ENCODE measurements at places on chromosomes 3 and 15.
A peak's percentile ranks its signal among the peaks of the same experiment; 100 is the strongest.

- peak; percentile 39 for DNase-seq
These were observed 8.5 kb downstream of the LIPC start for GRCh38 chr15:58440158-58440910.

DNA sequence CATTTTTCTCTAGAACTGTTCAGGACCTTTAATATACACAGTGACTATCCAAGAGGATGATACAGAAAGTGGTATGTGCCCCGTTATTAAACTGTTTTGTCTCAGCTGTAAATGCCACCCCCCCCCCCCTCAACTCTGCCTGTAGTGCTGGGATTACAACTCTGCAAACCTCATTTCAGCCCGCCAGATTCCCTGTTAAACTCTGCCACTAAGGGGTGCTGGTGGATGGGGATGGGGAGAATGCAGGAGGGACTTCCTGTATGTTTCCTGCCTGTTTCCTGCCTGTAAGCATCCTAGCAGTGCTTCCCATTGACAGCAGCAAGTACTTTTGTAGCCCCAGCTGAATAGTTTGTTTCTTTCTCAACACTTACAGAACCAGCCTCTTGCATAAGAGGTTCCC, 301.7 kb upstream of the RORA start:
- no peak for DNase-seq

GRCh38 chr3:144109944-144110343, 138.3 kb downstream of the DIPK2A start:
- no peak for DNase-seq

GRCh38 chr3:170899455-170899854, 9.0 kb downstream of the EIF5A2 start:
- no peak for DNase-seq

GRCh38 chr3:20890111-20890519, 704.1 kb upstream of the SGO1 start:
- no peak for DNase-seq

- peak; percentile 59 for DNase-seq
These were observed 48.4 kb downstream of the SLC2A2 start for GRCh38 chr3:170977949-170978745.

DNA sequence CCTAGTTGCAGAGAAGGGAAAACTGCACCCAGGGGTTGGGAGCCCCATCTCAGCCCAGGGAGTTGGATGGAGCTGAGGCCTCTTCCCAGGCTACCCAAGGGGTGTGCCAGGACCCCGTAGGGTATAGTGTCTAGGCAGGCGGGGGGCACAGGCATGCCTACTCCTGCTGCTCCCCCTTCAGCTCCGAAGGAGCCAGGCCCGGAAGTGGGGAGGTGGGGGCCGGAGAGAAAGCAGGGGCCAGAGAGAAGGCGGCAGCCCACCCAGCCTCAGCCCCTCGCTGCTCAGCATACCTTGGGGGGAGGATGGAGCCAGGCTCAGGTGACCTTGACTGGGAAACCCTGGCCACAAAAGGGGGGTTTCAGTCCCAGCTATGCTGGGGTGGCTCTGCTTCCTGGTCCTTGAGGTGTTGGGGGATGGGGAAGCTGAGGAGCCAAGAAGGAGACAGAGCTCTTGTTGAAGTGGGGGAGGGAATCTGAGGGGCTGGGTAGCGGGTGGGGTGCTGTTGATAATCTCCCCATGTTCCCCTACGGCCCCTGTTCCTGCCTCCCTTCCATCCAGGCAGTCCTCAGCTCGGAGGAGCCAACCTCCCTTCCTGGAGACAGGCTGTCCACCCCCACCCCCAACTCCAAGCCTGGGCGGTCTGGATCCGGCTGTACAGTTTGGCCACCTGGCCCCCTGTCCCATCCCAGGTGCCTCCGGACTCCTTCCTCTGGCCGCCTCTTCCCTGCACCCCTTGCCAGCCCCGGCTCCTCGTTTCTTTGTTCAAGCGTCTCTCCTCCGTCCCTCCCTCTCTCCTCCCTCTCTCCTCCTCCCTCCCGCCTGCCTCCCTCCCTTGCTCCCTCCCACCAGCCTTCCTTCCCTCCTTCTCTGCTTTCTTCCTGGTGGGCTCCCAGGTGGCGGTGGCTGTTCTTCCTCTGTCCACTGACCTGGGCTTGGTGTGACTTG, 1.7 kb downstream of the SEMA3F start:
- DNase-seq = no peak

- no peak for DNase-seq
These were observed 53.0 kb downstream of the SLC6A1 start for GRCh38 chr3:11045536-11045935.

- no peak for DNase-seq
These were observed 14.6 kb downstream of the IVD start for GRCh38 chr15:40420071-40420713.

- no peak for DNase-seq
These were observed 18.4 kb downstream of the KLF15 start for GRCh38 chr3:126338790-126339288.

All from amniotic epithelial cell (primary cell).